Stimulated activated CD4-positive, alpha-beta T cell treated with anti-CD3 and anti-CD28 coated beads, Interleukin-4, amount 100 ng/mL, for 1 hour (primary cell): ENCODE measurements at places on chromosomes 1 and 21.

GRCh38 chr21:44391345-44392091 lies 38.1 kb downstream of the TRPM2 start:
- DNase-seq, result no peak

DNA sequence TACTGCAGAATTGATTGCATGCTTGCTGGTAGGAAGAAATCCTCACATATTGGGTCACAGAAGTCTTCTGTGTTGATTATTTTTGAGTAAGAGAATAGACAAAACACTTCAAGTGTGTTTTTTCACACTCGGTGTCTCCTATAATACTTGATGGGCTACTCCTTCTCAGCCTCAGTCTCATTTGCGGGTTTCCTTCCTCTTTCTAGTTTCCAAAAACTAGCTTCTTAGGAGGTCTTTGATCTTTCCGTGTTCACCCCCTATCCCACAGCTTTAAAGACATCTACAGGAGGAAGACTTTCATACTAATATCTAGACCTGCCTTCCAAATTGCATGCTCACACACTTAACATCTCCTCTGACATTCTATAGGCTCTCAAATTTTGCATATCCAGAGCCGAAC lies 40.7 kb upstream of the NTPCR start:
- DNase-seq, result no peak

- no peak for DNase-seq
Measured at GRCh38 chr1:102699524-102699923, 408.8 kb downstream of the COL11A1 start.

- no peak for DNase-seq
Measured at GRCh38 chr1:211822677-211823407, 7.7 kb downstream of the LPGAT1 start.

DNA sequence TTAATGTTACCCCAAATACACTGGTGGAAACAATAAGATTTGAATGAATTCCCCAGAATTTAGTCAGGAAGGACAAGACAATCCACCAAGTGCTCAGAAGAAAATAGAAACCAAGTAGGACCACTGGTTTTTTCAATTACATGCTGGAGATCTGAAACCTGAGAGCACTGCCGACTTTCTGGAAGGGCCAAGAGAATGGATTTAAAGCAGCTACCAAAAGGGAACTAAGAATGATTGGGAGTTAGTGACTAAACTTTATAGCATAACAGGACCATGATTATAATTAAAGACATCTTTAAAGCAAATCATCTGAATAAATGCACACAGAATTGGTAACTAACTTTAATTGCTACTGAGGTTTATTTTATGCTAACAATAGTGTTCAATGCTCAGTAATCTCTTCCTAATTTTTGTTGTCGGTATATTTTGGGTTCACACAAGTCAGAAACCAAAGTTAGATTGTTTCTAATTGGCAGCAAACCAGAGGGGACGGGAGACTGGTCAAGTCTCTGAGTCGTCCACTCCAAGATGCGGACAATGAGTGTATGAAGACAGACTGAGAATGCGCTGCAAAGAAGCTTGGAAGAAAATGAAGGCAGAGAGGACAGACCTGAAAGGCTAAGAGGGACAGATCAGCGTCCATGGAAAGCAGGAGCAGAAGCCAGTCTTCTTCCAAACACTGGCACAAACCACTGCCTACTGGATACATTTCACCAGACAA lies 2.3 kb upstream of the RGS13 start:
- no peak for DNase-seq

GRCh38 chr21:43578677-43579303 lies 80.5 kb downstream of the HSF2BP start:
- no peak for DNase-seq

DNA sequence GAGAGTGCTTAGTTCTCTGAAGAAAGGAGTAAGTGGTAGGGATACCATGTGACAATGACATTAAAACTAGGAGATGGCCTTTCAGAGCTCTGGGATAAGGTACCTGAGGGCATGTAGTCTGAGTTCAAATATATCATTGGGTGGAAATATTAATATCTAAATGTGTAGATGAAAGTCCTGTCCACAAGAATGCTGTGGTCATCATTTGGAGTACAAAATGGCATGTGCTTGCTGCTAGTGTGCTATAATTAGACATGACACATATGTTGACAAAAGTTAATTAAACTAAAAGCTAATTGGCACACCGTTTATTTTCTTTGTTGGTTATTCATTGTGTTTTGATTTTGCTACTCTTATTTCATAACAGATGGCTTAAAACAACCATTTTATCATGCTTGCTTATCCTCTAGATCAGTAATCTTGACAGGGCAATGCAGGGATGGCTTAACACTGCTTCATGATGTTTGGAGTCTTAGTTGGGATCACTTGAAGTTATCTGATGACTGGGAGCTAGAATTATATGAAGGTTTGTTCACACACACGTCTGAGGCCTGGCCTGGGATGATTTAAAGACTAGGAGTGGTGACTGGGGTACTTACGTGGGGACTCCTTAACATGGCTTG lies 31.0 kb downstream of the CC2D1B start:
- no peak for DNase-seq

DNA sequence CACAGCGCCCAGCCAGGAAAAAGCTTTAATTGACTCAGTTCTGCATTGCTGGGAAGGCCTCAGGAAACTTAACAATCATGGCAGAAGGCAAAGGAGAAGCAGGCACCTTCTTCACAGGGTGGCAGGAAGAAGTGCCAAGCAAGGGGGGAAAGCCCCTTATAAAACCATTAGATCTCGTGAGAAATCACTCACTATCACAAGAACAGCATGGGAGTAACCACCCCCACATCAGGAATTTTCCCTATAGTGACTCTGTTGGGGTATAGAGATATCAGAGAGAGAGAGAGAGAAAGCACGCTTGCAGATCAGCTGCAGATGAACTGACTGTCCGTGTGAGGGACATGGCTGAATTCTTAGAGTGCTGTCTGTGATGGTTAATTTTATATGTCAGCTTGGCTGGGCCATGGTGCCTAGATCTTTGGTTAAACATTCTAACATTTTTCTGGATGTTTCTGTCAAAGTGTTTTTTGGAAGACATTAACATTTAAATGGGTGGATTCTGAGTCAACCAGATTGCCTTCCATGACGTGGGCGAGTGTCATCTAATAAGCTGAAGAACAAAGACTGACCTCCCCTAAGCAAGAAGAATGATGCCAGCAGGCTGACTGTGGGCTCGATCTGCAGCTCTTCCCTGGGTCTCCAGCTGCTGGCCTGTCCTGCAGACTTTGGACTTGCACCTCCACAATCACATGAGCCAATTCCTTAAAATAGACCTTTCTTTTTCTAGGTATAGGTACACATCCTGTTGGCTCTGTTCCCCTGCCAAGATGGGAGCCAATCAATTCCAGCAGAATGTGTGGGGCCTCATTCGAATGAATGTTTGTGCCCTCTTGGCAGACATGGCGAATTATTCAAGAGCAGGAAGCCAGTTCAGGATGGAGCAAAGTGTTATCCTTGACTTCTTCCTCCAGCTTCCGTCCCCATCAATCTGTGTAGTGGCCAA lies 21.4 kb upstream of the CPT2 start:
- no peak for DNase-seq

DNA sequence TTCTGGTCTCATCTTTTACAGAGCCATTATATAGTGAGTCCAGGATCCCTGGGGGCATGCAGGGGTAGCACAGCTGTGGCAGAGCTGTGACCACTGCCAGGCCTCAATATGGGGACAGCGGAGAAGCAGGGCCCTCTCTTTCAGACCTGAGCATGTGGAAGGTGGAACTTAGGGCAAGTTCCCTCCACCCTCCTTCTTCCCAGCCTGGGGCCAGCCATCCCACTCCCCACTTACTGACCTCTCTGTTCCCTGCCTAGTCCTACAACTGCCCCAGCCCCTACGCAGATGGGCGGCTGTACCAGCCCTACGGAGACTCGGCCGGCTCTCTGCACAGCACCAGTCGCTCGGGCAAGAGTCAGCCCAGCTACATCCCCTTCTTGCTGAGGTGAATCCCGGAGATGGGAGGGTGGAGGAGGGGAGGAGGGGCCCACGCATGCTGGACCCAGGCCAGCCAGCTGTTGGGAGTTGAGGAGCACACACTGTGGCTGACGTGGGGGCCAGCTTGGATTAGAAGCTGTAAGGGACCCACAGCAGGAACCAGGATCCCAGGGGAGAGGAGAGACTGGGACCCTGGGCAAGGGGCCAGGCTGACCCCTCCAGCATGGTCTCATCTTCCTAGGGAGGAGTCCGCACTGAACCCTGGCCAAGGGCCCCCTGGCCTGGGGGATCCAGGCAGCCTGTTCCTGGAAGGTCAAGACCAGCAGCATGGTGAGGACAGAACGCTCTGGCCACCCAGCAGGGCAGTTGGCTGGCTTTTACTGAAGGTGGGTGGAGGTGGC lies 10.7 kb downstream of the PSRC1 start:
- DNase-seq, result no peak

GRCh38 chr1:94117259-94117851 lies 3.6 kb downstream of the ABCA4 start:
- DNase-seq, result no peak

GRCh38 chr1:89605692-89606091 lies 27.2 kb upstream of the LRRC8C start:
- no peak for DNase-seq

DNA sequence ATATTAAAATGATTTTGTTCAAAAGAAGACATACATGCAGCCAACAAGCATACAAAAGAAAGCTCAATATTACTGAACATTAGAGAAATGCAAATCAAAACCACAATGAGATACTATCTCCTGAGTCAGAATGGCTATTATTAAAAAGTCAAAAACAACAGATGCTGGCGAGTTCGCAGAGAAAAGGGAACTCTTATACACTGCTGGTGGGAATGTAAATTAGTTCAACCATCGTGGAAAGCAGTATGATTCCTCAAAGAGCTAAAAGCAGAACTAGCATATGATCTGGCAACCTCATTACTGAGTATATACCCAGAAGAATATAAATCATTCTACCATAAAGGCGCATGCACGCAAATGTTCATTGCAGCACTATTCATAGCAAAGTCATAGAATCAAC lies 126.0 kb upstream of the HMCN1 start:
- no peak for DNase-seq

DNA sequence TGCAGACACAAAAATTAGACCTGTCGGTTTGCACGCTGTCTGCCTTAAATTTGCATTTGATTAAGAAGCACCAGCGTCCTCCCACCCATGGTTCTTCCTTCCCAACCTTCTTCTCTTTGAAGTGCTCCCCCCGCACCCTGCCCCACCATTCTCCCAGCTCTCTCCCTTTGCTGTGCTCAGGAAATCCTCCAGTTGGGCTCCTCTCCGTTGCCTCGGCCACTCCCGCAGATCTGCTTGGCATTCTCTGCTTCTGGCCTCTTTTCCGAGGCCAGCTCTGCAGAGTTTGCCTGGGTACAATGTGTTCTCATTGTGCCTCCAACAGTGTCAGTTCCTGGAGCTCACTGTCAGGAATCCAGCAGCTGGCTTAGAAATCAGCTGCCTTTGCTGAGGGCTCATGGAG lies 126.1 kb downstream of the NAV1 start:
- DNase-seq, result no peak

GRCh38 chr1:19815801-19816736 lies 986 bp upstream of the RNF186 start:
- no peak for DNase-seq

- no peak for DNase-seq
Measured at GRCh38 chr1:33132549-33132948, 49.3 kb downstream of the TRIM62 start.

DNA sequence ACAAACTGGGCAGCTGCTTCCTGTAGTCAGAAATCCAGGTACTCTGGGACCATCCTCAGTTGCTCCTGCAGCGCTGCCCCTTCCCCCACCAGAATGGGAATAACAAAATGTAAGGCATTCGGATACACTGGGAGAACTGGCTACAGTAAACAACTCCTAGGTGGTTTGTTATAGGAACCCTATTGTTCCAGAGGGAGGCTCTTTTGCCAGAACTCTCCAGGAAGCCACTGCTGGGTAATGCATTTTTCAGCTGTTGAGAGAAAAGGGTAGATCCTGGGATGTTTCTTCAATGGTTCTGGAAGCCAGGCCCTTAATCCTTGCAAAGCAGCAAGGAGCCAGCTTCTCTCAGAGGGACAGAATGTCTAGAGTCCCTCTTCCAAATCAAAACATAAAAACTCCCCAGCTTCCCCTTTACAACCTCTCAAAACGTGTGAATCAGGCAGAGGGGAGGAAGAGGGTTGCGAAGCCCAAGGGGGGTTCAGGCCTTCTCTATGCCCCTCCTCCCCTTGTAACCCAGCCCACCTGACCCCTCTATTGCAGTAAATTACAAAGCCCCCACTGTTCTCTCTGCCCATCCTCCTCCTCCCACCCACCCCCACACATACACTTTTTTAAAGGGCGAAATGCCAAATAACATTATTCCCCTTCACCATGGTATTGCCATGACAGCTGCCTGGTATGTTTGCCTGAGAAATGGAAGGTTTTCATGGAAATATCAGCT lies 29.1 kb downstream of the PLPP3 start:
- no peak for DNase-seq
